NCI-H1417 treated with DMSO at 0.1 percent for 48 hours (cell line): ENCODE measurements at places on chromosomes 16 and 17.

GRCh38 chr16:70706948-70707465 is 21.2 kb upstream of the MTSS2 start:
- no peak for DNase-seq

DNA sequence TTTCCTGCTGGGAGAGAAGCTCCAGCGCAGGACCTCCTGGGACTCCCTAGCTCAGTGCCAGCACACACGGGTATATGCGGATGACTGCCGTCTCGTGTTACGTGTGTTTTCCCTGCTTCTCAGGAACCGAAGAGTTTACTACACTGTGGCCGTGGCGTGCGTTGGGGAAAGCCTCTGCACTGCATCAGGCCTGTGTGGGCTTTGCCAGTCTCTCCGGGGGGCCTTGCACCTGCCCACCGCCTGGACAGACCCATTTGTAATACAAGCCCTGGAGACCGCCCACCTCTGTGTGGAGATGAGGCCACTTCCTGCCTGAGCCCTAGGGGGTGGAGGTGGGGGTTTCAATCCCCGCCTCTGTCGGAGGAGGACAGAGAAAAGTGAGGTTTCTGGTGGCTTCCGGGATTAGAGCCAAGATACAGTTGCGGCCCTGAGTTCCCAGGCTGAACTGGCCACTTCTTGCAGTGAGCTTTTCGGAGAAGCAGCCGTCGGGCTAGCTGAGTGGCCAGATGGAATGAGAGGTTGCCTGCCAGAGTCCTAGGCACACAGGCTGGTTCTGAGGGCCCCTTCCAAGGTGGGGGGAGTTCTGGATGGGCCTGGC is 43.4 kb upstream of the GSE1 start:
- peak; percentile 30 for DNase-seq

DNA sequence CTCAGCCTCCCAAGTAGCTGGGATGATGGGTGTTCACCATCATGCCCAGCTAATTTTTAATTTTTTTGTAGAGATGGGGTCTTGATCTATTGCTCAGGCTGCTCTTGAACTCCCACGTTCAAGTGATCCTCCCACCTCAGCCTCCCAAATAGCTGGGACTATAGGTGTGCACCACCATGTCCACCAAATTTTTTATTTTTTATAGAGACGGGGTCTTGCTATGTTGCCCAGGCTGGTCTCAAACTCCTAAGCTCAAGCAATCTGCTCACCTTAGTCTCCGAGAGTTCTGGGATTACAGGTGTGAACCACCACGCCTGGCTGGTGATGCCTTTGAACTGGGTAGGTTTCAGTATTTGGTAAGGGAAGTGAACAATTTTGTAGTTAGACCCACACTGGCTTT is 30.1 kb downstream of the FA2H start:
- DNase-seq = no peak

DNA sequence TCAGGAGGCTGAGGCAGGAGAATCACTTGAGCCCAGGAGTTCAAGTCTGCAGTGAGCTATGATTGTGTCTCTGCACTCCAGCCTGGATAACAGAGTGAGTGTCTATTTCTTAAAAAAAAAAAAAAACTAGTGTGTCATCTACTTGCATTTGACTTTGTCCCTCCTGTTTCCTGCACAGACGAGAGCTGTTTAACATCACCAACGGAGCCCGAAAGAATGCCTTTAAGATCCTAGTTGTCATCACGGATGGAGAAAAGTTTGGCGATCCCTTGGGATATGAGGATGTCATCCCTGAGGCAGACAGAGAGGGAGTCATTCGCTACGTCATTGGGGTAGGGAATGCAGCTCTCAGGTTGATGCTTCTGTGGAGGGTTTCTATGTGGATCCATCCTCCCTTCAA is 13.4 kb downstream of the ITGAM start:
- no peak for DNase-seq

DNA sequence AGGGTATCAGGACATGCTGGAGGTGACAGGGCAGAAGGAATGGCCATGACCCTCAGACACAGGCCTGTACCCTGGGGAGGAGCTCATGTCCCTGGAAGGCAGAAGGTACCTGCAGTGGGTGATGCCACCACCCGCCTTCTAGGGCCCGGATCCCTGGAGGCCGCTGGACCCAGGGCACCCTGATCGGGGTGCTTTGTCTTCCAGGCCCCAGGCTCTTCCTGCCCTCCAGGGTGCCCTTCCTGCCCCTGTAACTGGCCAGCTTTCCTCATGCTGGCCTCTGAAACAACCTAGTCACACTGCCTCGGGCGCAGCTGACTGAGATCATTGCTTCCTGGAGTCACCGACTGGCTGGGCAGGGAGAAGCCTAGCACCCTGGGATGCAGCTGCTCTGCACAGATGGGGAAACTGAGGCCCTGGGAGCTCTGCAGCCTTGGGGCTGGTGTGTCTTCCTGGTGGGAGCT is 5.8 kb downstream of the ADCY7 start:
- no peak for DNase-seq

DNA sequence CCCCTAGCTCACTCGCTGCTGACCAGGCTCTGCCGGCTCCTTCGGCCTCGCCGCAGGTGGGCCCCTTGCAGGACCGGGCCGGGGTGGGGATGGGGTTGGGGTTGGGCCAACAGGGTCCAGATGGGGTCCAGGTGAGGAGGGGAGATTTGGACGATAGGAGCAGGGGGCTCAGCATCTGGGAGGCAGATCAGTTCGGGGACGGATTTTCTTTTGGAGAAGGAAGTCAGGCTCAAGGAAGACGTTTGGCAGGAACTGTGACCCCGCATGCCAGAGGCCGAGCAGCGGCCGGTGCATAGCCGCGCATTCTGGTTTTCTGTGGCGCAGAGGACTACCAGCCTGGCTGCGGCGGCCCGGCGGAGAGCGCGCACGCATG is 845 bp upstream of the ALDOA start:
- no peak for DNase-seq

DNA sequence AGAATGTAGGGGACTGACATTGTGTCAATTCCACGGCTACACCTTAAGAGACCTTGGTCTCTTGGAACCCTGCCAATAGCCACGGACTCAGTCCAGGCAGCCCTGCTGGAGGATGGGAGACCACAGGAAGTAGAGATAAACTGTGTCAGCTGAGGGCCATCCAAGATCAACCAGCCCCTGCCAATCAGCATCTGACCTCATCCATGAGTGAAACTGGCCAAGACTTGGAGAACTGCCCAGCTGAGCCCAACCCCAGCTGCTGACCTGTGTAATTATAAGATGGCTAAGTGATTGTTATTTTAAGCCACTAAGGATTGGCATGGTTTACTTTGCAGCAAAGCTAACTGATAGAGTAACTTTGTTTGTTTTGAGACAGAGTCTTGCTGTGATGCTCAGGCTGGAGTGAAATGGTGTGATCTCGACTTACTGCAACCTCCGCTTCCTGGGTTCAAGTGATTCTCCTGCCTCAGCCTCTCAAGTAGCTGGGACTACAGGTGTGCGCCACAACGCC is 13.3 kb upstream of the YWHAE start:
- DNase-seq = no peak

DNA sequence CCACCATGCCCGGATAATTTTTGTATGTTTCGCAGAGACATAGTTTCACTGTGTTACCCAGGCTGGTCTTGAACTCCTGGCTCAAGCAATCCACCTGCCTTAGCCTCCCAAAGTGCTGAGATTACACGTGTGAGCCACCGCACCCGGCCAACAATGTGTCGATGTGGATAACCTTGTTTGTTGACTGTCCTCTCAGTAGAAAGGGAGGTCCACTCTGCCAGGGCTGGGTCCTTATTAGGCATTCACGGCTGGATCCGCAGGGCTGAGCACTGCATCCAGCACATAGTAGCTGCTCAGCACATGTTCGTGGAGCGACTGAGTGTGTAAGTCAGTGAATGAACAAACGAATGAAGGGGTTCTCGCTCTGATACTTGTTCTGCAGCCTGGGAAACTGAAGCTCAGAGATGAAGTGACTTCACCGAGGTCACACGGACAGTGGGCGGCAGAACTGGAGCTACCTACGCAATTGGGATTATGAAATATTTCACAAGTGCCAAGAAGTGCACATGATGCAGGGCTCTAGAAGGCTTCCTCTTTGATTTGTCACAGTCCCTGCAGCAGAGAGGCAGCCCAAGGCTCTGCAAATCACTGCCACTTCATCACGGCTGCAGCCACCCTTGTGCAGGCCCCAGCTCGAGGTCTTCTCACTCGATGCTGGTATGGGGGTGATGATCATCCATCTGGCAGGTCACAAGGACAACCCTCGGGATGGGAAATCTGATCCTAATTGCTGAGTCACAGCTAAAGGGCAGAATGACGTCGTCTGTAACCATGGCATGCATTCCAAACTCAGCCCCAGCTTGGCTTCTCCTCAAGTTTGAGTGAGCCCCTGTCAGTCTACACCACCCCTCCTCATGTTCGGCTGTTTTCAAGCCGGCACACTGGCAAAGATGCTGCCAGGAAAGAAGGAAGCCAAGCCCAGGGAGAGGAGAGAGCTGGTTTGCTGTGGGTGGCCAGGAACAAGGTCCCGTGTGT is 28.0 kb upstream of the SNN start:
- DNase-seq = no peak

GRCh38 chr16:27828671-27829070 is 234.8 kb downstream of the GSG1L start:
- DNase-seq = no peak

GRCh38 chr17:32693194-32693897 is 183.6 kb downstream of the MYO1D start:
- DNase-seq = no peak

DNA sequence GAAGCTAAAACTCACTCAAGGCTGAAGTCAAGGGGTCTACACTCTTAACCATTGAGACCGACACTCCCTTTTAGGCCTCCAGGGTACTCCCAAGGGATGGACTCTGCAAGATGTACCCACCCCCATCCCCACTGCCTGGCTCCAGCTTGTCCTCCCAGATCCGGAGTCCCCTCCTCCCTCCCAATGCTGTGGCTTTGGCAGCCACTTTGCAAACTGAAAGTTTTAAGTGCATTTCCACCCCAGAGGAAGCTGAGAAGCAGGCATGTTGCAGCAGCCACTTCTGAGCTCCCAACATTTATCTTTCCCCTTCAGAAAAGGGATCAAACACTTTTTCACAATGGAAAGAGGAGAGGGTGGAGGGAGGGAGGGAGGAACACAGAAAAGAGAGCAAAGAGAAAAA is 115.2 kb downstream of the COPRS start:
- no peak for DNase-seq

DNA sequence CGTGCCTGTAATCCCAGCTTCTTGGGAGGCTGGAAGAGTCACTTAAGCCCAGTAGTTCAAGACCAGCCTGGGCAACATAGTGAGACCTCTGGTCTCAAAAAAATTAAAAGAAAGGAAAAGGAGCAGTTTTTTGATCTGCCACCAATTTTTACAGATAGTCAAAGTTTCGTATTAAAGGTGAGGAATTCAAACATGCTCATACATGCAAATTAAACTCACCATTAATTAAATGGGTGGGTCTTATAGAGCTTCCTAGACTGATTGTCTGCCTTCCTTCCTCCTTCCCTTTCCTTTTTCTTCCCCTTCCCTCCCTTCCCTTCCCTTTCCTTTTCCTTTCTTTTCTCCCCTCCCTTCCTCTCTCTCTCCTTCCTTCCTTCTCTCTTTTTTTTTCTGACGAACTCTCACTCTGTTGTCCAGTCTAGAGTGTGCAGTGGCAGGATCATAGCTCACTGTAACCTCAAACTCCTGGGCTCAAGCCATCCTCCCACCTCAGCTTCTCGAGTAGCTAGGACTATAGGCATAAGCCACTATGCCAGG is 36.4 kb upstream of the VPS4A start:
- no peak for DNase-seq

DNA sequence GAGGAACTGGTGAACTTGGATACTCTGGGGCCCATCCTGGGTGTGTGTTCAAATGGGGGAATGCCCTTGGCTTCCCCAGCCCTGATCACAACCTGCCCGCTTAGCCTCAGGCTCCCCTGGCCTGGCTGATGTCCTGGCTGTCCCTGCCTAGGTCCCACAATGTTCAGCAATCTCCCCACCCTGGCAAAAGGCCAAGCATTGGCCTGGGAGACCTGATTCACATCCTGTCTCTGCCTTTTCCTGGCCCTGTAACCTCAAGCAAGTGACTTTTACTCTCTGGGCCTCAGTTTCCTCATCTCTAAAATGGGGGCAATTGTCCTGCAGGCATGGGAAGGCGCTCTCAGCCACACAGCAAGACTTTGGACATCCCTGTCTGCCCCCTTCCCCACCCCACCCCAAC is 14.4 kb downstream of the CPNE2 start:
- DNase-seq = no peak

- DNase-seq = no peak
These were observed 12.8 kb downstream of the KIF18B start for GRCh38 chr17:44934745-44935105.

- no peak for DNase-seq
These were observed 211.3 kb downstream of the FOXL1 start for GRCh38 chr16:86789621-86790051.

- no peak for DNase-seq
These were observed 834 bp downstream of the CDH8 start for GRCh38 chr16:62035115-62036092.

DNA sequence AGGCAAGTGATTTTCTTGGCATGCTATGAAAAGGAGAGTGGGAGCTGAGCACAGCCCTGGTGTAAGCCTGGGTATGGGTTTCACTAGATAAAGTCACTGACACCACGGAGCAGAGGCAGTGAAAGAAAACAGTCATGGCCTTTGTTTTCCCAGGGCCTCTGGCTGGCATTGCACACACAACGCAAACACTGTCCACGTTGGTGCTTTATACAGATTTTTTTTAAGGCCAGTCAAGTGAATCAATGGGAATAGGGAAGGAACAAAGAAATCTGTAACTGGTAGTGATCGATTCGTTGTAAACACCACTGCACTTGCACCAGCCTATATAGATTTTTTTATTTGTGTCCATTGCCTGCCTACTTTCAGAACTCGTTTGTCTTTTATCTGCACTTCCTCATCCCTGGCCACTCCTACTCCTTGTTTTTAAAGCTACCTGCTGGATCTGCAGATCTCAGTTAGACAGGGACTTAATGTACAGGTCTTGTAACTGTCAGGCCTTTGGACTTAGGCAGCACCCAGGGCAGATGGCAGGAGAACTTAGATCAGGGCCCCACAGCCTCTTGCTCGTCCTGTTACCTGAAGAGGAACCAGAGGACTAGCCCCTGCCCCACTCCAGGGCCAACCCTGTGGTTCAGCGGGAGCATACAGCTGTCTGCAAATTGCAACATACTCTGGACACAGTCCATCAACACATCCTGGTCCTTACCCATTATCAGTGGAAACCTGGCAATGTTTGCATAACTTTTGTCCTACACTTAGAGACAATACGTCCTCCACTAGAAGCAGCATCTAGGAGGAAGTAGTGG is 10.6 kb upstream of the TMIGD1 start:
- DNase-seq = no peak

GRCh38 chr17:71828182-71828596 is 292.6 kb upstream of the SOX9 start:
- DNase-seq = peak; percentile 84
